ENCODE measurements at places on chromosomes 2 and 18. TPM values are rescaled to one million over a fixed set of nuclear protein-coding genes. Genes with fewer than 3 reads are reported as not detected.

- DNase-seq, result no peak
These were observed 88.7 kb upstream of the STPG4 start for GRCh38 chr2:47243596-47244323.

- DNase-seq, result no peak
These were observed 7.6 kb downstream of the TTC39C start for GRCh38 chr18:24022161-24022560.

DNA sequence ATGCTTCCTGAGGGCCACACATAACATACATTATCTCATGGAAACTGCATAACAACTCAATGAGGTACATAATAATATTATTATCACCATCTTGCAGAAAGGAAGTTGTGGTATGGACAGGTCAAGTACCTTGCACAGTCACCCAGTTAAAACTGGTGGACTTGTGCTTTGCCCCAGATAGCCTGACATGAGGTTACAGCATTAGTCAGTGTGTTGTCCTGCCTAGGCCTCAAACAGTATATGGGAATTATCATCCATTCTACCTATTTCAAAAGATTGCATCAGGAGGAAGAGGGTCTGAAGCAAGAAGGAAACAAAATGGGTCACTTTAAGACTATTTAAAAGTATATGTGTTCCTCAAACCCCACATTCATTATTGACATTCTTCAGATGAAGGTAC, 5.4 kb upstream of the ANTXR1 start:
- DNase-seq, result no peak

GRCh38 chr2:127142663-127143630, 36.0 kb upstream of the BIN1 start:
- no peak for DNase-seq

GRCh38 chr2:180775711-180776110, 204.7 kb upstream of the UBE2E3 start:
- no peak for DNase-seq

- no peak for DNase-seq
These were observed 163.4 kb downstream of the VWC2L start for GRCh38 chr2:214574084-214574781.

- DNase-seq, result no peak
These were observed 681.0 kb upstream of the ID2 start for GRCh38 chr2:8000870-8001269.

- DNase-seq, result peak; percentile 21
These were observed 15.8 kb upstream of the RTTN start for GRCh38 chr18:70221156-70221914.

Gene HTR2B
- 0.62 TPM for total RNA-seq

Gene DTYMK
- 10.0 TPM for total RNA-seq

Gene CEP76
- total RNA-seq, result 22.5 TPM
